Smooth muscle cell of bladder (primary cell): ENCODE measurements at places on chromosomes 3 and 15. TPM values are rescaled to one million over a fixed set of nuclear protein-coding genes. Genes with fewer than 3 reads are reported as not detected.

HRH1 gene
- total RNA-seq, result 29.0 and 37.0 TPM in 2 replicates

PRR20G gene
- total RNA-seq, result not detected in 2 replicates

CFAP100 gene
- total RNA-seq, result not detected in 2 replicates

ADGRG7 gene
- total RNA-seq, result not detected in 2 replicates

CKMT1A gene
- total RNA-seq, result 0.18 TPM in 1 of 2 replicates, not detected in the other

TMEM41A gene
- total RNA-seq, result 5.7 and 6.6 TPM in 2 replicates
